NCI-H2029 (cell line): ENCODE measurements at places on chromosomes 4 and X.

DNA sequence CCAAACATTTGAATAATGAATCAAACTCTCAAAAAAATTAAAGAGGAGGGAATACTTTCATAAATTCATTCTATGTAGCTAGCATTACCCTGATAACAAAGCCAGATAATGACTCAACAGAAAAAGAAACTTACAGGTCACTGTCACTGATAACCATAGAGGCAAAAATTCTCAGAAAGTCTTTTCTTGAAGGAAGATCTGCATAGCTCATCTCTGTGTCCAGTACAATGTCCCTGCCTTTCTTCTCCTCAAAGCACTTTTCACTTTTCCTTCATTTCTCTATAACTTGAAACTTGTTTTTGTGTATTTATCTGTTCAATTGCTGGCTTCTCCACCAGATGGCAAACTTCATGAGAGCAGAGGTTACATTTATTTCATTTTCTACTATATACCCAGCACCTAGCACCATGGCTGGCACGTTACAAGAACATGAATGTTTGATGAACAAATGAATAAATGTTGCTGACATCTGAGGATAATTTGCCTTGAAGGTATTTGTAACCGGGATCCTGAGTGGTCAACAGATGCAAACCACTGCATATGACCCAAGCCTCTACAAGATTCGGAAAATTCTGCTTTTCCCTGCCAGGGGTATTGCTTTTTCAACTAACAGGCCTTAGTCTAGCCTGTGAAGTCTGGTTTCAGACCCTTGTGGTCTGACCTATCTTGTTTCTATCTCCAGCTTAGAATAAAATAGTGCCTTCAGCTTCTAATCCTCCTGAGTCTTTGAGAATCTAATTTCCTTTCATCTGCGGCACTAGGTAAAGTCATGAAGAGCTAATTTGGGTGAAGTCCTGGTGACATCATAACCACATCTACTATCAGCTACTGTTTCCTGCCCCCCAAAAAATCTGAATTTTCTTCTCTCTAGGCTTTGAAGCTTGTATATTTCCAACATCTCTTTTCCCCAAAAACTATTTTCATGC lies 52.5 kb upstream of the ANTXR2 start:
- DNase-seq = no peak

DNA sequence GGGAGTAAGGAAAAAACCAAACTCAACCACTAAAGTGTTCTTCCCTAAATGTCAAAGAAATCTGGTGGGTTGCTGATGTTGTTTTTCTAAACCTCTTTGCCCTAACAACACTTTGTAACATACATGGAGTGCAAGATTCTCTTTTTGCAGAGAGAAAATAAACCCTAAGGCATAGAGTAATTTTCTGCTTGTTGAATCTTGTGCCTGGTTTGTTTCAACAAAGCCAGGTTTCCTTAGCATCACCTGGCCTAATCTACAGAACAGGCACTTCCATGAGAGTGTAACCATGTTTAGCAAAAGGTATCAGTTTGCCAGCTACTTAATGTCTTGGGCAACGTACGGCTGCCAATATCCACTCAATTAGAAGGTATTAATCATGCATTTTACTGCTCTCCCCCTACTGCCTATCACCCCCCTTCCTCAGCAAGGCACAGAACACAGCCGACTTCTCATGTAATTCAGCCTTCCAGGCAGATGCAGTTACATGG lies 219.2 kb downstream of the MAML3 start:
- no peak for DNase-seq

GRCh38 chr4:150588316-150588715 lies 6.4 kb downstream of the MAB21L2 start:
- no peak for DNase-seq

GRCh38 chr4:95798727-95799126 lies 41.2 kb upstream of the PDHA2 start:
- DNase-seq = no peak

DNA sequence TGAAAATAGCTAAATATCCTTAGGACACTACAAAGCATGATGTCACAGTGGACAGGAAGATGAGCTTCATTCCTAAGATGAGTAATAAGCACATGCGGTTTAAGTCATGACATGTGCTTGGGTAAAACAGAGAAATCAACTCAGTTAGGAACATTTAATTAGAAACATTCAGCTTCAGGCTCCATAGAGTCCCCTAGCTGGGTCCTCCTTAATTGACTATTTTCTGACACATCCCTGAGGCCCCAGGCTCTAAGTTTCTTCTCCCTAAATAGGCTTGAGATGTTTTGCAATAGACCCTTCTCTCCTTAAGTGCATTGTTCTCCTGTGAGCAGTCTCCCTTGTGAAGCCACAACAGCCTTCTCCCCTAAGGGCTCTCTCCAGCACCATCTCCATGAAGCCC lies 70.4 kb upstream of the ANXA3 start:
- DNase-seq = no peak

DNA sequence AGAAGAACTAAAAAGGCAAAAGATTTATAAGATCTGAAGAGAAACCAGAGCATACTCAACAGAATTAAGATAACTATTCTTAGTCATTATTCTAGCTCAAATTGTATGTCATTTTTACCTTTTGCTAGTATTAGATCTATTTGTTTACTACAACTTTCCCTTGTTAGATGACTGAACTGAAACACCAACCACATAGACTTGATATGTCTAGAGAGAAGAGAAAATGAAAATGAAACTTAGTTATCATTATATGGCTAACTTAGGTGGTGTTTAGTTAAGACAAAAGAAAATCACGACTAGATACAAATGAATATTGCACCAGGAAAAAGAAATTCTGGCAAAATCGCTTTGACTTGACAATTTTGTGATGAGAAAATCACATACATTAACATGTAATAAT lies 690.8 kb downstream of the PCDH18 start:
- no peak for DNase-seq

- no peak for DNase-seq
These were observed 133.6 kb upstream of the S100G start for GRCh38 chrX:16516232-16516876.

- DNase-seq = no peak
These were observed 17.9 kb upstream of the ADD1 start for GRCh38 chr4:2825740-2826139.

DNA sequence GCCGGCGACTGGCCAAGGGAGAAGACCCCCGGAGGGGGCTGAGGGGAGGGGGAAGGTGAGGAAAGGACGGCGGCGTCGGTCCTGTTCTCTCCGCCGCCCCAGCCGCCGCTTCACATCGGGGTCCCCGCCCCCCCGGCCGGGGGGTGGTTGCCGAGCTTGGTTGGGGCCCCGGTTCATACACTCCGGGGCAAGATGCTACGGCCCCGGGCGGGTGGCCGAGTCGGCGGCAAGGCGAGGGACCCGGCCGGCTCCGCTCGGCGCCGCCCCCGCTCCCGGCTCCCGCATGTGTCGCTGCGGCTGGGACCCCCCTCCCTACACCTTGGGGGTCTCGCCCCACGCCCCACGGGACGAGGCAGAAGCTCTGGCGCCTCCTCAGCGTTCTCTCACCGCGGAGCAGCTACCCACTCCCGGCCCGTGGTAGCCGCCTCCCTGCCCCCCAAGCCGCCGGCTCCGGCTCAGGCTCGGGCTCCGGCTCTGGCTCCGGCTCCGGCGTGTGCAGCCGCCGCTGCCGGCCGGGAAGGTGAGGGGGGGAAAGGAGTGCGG lies 461 bp downstream of the FBXW7 start:
- no peak for DNase-seq

- no peak for DNase-seq
These were observed 124.5 kb downstream of the NHS start for GRCh38 chrX:17499512-17499911.

- DNase-seq = no peak
These were observed 32.1 kb upstream of the HDAC8 start for GRCh38 chrX:72604705-72605104.

GRCh38 chr4:4217113-4217512 lies 9.6 kb downstream of the OTOP1 start:
- no peak for DNase-seq

DNA sequence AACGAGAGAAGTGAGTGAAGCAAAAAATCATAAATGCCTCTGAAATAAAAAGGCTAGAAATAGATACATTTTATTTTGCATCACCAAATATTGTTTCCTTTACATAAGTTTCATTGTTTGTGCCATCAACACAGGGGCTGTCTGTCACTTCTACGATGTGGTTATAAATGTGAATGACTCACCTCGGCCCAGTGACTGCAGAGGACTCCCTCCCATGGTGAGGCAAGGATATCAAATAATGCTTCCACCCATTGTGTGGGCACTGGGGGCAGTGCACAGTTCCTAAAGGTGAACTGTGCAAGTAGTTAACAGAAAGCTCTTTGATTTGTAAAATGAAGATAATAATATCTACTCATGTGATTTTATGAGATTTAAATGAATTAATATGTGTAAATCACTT lies 230.3 kb upstream of the NEIL3 start:
- no peak for DNase-seq

DNA sequence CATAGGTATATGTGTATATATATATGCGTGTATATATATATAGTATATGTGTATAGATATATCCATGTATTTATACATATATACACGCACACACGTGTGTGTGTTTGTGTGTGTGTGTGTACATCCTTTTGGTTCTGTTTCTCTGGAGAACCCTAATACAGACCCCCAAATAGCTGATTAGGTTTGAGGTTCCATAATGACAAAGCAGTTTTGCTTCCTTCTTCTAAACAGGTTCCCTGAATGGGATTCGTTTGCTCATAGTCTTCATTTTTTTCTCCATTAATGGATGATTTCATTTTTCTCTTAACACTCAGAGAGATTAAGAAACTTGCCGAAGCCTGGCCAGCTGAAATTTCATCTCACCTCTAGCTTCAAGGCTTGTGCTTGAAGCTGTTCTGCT lies 234.0 kb upstream of the BCOR start:
- DNase-seq = no peak

GRCh38 chr4:88458104-88458740 lies 1.3 kb downstream of the HERC5 start:
- DNase-seq = no peak

- no peak for DNase-seq
These were observed 271.8 kb upstream of the TENM3 start for GRCh38 chr4:181971411-181971810.

GRCh38 chrX:130937101-130937500 lies 34.1 kb upstream of the ENOX2 start:
- no peak for DNase-seq

DNA sequence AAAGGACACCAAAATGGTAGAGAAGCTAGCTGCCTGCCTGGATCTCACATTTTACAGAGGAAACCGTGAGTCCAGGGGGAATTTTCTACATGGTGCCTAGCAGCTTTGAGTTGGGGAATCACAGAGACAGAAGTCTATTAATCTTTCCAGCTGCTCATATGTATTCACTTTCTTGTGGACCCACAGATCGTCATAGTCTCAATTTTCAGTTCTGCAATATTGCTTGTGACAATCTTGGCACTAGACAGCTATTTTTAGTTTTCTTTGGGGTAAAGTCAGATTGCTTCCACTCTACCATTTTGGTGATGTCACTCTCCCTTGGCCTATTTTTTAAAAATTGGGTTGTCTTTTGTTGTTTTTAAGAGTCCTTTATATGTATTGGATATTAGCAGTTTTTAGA lies 233.4 kb upstream of the STK26 start:
- no peak for DNase-seq

- DNase-seq = no peak
These were observed 598.8 kb downstream of the DACH2 start for GRCh38 chrX:86747091-86747490.

- no peak for DNase-seq
These were observed 549 bp upstream of the GLRB start for GRCh38 chr4:157075401-157075800.

- no peak for DNase-seq
These were observed 83.8 kb upstream of the CLCN4 start for GRCh38 chrX:10072786-10073568.

DNA sequence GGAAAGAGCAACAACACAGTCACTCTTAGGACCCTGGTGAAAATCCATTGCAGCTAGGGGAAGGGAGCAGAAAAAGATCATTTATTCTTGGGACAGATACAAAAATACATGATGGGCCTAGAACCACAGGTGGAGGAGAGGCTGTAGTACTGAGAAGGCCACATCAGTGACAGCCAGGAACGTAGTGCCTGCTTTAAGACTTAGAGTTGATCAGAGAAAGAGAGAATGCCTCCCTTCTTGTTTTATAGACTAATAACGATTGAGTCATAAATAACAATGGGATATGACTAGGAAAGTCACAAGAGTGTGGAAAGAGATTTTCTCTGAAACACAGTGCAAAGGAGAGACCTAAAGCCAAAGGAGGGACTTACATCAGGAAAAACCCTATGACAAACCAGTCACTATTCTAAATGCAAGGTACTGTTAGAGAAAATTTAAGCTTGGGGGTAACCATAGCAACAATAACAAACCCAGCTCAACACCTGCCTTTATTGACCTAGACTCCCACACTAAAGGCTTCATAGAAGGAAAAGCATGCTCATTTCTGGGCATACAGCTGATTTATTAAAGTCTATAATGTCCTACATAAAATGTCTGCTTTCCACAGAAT lies 1015.0 kb upstream of the GRID2 start:
- DNase-seq = peak; percentile 83

DNA sequence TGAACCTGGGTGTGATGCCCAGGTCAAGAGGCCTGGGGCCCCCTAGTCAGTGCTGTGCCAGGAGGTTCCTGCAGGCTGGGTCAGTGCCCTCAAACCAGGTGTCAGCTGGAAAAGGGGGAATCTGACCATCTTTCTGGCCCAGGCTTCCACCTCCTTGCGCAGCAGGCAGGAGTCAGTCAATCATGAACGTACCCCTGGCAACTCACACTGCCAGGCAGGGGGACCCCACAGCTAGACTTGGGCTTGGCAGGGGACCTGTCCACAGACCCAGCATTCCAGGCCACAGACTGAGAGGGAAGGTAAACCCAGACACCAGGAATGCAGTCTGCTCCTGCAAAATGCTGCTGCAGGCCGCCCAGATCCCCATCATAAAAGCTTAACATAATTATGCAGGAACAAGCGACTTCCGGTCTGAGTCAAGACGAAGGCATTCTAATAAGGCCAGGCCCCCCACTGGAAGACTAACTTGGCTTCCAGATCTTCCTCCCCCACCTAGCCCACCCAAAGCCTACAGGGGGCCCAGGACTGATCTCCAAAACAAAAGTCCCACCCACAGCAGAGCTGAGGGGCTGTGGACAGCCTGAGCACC lies 156.3 kb downstream of the BCOR start:
- no peak for DNase-seq

- DNase-seq = no peak
These were observed 268.8 kb upstream of the SMIM31 start for GRCh38 chr4:164485136-164485535.

- DNase-seq = no peak
These were observed 45.5 kb upstream of the RBM47 start for GRCh38 chr4:40675166-40675565.

DNA sequence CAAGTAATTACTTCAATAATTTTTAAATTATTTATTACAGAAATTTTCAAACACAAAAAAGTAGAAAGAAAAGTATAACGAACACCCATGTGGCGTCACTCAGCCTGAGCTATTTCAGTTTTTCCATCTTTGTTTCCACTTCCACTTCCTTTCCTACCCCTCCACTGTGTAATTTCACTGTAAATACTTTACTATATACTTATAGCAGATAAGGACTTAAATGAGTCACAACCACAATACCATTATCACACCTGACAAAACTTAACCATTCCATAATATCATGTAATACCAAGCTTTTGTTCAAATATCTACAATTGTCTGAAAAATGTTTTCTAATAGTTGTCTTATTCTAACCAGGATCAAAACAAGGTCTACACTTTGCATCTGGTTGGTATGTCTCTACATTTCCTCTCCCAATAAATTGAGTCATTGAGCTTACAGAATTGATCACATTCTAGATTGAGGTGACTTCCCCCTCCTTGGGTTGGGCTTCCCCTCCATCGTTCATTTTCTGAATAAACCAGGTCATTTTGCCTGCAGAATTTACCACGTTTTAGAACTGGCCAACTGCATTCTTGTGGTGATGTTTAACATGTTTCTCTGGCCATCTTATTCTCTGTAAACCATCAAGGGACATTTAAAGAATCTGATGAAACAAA lies 48.7 kb downstream of the ATP10D start:
- DNase-seq = no peak
